ENCODE measurements at places on chromosomes 13 and 19.

GRCh38 chr13:87677496-87678371, 6.6 kb downstream of the SLITRK5 start:
- DNase-seq: peak; percentile 6

- no peak for DNase-seq
These were observed 15.9 kb downstream of the CYTH2 start for GRCh38 chr19:48484931-48485612.

DNA sequence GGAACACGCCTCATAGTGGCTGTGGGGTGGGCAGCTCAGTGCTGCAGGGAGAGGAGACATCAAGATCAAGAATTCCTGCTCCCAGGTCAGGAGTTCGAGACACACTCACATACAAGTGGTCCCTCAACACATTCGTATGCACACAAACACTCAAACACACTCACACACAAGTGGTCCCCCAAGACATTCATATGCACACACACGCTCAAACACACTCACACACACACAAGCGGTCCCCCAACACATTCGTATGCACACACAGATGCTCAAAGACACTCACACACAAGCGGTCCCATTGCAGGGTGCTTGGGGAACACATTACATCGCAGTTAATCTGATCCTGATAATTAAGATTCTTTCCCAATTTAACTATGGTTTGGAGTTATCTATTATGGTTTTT, 28.2 kb downstream of the FCGBP start:
- no peak for DNase-seq

- DNase-seq: no peak
These were observed at the start of gene MYPOP for GRCh38 chr19:45901912-45902650. Gene MYPOP (minus strand): TSS chr19:45902613. CDS start chr19:45901773, 840 bp downstream.

- no peak for DNase-seq
These were observed at the start of gene KISS1R for GRCh38 chr19:917323-918151. Gene KISS1R (plus strand): TSS chr19:917333. CDS start chr19:917503, 170 bp downstream.

DNA sequence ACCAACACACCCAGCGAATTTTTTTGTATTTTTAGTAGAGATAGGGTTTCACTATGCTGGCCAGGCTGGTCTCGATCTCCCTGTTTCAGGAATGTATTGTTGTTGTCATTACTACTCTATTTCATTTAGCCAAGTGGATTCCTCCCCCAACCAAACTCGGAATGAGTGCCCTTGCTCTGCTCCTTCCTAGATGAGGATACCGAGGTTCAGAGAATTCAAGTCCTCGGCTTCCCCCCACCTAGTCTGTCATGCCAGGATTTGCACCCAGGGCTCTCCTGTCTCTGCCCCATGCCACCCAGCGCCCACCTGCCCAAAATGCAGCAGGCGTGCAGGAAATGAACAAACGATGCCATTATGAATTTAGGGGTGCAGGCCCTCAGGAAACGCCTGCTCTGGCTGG, 3.5 kb upstream of the SPACA4 start:
- DNase-seq: no peak

DNA sequence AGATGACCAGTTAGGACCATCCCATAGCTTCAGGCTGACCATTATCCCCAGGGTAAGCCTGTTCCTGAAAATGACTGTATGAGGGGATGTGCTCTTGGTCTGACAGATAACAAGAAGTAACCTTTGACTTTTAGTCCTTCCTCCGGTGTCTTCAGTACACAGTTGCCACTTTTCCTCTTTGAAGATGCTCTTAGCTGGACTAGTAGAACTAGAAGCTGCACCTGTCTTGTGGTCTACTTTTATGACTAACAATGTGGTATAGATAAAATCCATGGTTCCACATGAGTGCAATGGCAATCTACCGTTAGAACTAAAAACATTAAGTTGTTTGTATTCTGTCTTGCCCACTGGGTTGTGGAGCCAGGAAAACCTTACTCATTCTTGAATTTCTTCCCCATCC, 5.9 kb upstream of the RUBCNL start:
- DNase-seq: no peak

DNA sequence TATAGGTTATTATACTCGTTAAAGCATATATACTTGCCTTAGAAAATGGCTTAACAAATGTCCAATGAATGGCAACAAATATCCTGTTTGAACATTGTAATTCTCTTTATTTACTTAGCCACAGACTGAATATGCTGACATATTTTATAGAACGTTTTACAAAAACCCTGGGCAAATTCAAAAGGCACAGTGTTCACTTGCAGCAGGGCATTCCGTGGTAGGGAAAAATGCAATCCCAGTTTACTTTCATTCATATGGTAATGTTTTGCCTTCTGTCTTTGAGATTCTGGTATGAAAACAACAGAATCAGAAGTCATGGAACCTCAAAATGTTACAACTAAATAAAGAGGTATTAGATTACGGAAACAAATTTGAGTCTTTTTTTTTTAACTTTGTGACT, 56.2 kb upstream of the MYCBP2 start:
- peak; percentile 27 for DNase-seq

DNA sequence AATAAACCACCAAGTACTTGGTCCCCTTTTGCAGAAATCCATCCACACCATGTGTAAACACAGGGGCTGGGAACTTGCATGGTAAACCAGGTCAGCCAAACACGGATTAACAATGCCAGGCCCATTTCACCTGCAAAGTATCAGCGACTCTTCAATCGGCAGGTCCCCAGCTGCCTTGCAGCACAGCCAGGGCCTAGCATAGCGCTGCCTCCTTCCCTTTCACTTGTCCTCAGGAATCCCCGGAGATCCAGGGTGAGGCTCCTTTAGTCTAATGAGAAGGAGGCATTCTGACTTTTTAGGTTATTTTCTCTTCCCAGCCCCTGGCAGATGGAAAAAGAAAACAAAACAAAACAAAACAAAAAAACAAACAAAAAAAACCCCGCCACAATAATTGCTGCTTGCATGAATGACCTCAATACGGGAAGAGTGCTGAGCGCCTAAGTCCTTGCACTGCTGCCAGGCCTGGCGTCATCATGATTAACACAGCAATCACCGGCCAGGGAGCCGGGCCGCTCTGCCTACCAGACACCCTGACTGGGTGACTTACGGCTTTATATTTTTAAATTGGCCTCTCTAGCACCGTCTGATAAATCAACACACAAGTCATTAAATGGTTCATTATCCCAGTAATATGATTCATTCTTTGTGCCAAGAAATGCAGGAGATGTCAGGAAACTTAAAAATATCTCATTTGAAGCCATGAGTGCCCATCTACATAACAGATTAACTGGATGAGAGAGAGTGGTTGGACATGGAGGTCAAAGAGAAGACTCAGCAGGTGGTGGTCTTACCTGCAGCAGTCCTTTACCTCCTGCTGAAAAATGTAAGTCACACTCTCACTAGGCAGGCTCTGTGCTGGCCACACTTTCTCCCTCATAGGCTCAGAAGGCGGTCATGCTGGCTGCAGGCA, 692.7 kb downstream of the UQCRFS1 start:
- no peak for DNase-seq

GRCh38 chr19:30908262-30908771, 440.9 kb downstream of the TSHZ3 start:
- DNase-seq: no peak

GRCh38 chr19:15113245-15114152, 6.3 kb downstream of the SYDE1 start:
- DNase-seq: no peak

- no peak for DNase-seq
These were observed 15.7 kb downstream of the TJP3 start for GRCh38 chr19:3723883-3724282.

GRCh38 chr13:73419186-73419585, 360.4 kb downstream of the KLF5 start:
- DNase-seq: no peak
